ENCODE measurements at places on chromosomes 5 and 9. TPM values are rescaled to one million over a fixed set of nuclear protein-coding genes. Genes with fewer than 3 reads are reported as not detected.
A peak's percentile ranks its signal among the peaks of the same experiment; 100 is the strongest.

GRCh38 chr5:80659106-80659505 is 4.3 kb upstream of the DHFR start:
- no peak for DNase-seq

DNA sequence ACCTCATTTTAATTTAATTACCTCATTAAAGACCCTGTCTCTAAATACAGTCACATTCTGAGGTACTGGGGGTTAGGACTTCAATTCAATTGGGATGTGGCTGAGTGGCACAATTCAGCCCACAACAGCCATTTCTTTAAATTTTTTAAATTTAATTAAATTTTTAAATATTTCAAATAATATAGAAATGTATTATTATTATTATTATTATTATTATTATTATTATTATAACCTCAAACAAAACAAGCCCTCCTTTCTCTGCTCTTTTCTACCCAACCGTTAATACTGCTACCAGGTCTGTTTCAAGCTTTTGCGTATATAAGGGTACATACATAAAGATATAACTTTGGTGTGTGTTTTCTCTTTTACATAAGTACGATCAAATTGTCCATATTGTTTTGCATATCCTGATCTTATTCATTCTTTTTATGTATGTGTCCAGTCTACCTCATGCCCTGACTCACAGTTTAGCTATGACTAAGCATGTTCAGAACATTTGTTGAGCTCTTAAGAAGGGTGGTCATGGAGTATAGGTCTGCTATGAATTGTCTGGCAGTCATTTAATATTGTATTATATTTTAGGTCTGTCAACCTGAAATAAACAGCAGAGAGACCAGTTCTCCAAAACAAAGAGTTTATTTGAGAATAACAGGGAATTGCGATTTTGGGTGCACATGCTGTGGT is 16.1 kb upstream of the RAB14 start:
- DNase-seq, result no peak

GRCh38 chr9:27586304-27586703 is 13.0 kb upstream of the C9orf72 start:
- no peak for DNase-seq

DNA sequence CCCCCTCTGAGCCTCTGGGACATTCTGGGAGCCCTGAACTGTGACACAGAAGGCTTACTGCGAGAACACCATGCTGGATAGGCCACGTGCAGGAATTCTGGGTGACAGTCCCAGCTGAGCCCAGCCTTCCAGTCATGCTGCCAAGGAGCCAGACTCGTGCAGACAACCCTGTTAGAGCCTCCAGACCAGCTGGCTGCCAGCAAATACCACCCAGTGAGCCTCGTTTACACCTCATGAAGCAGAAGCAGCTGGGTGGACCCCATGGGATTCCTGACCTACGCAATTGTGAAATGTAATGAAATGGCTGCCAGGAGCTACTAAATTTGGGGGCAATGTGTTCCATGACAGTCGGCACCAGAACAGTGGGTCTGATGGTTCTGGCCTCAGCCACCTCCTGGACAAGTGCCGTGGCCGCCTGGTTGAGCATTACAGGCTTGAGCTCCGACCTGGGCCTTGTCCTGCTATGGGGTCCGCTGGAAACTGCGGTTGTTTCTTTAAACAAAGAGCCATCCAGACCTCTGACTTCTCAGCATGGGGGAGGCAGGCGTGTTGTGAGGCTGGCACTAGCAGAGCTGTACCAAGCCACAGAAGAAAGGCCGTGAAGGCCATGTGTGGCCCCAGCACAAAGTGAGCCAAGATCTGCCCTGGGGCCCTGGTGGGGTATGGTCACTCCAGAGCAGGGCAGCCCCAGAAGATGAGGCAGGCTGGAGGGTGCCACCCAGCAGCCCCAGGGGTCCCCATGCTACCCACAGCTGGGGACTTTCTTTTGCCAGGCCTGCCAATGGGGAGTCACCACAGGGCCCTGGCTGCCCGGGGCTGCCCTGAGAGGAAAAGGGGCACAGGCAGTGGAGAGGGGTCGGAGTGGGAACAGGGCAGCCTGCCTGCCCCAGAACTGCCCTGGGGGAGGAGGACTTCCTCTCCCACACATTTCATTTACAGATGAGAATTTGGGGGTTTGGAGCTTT is 19.3 kb upstream of the RXRA start:
- no peak for DNase-seq

GRCh38 chr5:5419291-5420210 is 2.9 kb upstream of the ICE1 start:
- peak; percentile 46 for DNase-seq

- no peak for DNase-seq
Measured at GRCh38 chr5:53434541-53434940, 45.9 kb upstream of the FST start.

DNA sequence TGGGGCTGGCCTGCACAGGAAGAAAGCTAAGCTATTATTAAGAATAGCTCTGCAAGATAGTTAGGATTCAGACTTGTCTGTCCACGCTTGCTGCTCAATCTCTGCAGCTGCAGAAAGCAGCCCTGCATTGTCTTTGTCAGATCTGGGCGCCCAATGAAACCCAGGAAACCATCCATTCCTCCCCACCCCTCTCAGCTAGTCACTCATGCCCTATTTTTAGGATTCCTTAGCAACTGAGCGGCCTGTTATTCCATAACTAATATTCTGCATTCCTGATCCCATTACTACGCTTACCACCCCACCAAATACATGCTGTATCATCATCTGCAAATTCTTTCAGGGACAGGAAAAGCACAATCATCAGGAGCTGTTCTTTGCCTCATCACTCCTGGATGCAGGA is 52.9 kb upstream of the APC start:
- peak; percentile 41 for DNase-seq

- DNase-seq, result no peak
Measured at GRCh38 chr9:123262338-123262737, 6.0 kb downstream of the STRBP start.

DNA sequence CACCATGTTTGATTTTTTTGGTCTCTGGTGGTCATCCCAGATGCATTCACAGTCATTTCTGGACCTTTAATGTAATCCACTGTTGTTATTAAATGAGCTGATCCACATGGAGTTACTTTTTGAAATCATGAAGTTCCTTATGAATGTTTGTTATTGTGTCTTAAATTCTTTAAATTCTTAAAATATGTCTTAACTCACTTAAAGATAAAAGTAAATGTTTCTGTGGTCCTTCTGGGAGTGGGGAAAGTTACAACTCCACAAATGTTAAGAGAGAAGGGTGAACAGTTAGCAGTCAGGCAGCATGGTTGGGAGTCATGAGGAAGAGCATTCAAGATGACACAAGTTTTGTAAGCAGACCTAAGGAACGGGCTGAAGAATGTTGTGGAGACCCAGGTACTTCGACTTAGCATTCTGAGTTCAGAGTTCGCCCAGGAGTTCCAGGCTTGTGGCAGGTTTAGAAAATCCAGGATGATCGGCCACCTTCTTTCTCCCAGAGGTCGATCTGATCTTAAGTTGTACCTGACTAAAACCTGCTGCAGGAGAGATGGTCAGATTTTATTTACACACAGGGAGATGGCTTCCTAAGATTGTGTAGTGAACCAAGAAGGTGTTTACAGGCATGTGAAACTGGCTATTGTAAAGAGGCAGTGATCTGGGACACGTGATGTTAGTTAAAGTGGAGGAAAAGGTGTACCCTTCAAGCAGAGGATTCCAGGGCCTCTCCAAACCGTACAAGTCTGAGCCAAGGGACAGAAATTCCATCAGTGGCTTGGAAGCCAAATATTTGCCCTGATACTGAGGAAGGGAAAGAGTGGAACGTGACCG is 17.2 kb downstream of the SLC1A1 start:
- peak; percentile 6 for DNase-seq

GRCh38 chr9:127546125-127546832 is 65.8 kb upstream of the STXBP1 start:
- DNase-seq, result no peak

Gene ADAMTS19
- 69.6 TPM for total RNA-seq

Gene MRPL50
- 9.1 TPM for total RNA-seq
